ENCODE measurements at places on chromosomes 5 and 9.

DNA sequence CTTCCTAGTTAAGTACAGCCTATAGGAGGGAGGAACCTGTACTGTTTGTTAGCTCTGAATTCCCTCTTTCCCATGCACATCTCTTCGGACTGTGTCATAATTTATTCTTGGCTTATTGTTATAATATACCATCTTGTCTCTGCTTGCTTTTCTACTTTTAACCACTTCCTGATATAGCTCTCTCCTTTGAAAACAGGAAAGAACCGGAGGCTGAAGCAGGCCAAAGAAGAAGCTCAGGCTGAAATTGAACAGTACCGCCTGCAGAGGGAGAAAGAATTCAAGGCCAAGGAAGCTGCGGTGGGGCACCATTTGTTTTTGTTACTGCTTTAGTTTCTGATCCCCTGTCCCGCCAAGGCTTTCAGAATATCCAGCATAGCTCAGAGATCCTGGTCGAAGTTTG, 4.8 kb downstream of the ATP6V1G1 start:
- DNase-seq: no peak

DNA sequence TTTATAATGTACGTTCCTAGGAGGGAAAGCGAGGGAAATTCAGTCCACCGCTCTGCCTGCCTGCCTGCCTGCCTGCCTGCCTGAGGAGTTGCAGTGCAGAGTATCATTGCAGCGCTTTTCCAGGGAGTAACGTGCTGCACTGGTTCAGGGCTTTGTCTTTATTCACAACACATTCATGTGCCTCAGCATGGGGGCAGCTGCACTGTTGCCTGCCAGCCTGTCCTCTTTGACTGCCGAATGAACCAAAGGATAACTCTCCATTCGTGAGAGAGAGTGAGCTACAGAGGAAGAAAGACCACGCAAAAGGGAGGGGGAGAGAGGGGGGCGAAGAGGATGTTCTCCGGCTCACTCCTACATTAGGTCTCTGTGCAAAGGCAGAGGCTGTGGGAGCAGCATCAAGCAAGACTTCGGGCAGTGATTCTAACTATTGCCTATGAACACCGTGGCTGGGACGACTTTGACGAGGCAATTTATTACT, 791.2 kb downstream of the MAT2B start:
- DNase-seq: no peak

- DNase-seq: no peak
Measured at GRCh38 chr9:132672413-132672690, 2.1 kb downstream of the GTF3C4 start.

DNA sequence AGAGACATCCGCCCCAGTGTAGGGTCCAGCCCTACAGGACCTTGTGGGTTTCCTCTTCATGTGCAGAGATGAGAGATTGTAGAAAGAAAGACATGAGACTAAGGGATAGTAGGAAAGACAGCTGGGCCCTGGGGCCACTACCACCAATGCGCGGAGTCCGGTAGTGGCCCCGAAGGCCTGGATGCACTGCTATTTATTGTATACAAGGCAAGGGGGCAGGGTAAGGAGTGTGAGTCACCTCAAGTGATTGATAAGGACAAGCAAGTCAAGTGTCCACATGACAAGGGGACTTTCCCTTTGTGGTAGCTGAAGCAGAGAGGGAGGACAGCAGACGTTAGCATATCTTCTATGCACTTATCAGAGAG, 6.2 kb upstream of the TMEM141 start:
- DNase-seq: no peak

DNA sequence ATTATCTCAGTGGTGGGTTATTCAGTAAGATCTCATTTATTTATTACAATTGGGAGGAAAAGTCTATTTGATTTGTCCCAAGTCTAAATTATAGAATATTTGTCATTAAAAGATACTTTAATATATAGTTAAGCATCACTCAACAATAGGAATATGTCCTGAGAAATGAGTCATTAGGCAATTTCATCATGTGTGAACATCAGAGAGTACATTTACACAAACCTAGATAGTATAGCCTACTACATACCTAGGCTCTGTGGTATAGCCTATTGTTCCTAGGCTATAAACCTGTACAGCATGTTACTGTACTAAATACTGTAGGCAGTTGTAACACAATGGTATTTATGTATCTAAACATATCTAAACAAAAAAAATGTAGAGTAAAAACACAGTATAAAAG, 135.0 kb upstream of the RASA1 start:
- DNase-seq: no peak

GRCh38 chr5:160348080-160348479, 22.3 kb downstream of the C1QTNF2 start:
- no peak for DNase-seq

DNA sequence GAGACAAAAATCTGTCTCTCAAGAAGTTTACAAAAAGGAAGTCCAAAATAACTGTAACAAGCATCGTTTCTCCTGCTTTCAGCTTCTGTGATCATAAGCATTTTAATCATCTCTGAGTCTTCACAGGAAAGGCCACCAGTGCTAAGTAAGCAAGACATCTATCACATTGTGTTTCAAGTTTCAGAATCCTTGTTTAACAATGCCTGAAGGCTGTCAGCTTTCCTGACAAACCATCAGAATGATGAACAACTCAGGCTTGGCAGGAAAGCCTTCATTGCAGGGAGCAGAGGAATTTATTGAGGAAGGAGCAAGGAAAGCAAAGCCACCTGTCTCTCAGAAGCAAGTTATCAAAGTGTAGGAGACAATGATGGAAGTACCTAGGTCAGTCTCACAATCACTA, 143.5 kb upstream of the DAPK1 start:
- no peak for DNase-seq

DNA sequence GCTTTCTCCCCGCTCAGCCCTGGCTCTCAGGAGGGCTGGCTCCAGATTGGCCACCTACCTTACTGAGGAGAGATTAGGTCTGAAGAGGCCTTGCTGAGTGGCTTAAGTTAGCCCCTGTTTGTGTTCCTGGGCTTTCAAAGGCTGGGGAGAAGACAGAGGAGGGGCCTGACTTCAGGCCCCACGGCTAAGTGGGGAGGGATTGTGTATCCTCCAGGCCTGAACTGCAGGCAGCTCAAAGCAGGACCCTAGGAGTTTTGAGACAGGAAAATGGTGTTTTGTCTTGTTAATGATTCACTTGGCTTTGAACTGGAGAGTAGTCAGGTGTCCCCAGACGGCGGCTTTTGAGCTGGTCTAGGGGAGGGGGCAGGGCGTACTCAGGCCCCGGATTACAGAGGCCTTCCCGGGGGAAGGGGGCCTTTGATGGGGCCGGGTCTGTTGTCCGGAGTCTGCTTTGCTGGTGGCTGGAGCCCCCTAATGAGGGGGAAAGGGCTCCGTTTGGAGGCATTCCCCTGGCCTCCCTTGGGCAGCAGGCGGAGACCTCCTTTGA, 162.0 kb upstream of the SMIM23 start:
- no peak for DNase-seq

GRCh38 chr5:59798862-59799667, 94.5 kb downstream of the PDE4D start:
- DNase-seq: no peak

DNA sequence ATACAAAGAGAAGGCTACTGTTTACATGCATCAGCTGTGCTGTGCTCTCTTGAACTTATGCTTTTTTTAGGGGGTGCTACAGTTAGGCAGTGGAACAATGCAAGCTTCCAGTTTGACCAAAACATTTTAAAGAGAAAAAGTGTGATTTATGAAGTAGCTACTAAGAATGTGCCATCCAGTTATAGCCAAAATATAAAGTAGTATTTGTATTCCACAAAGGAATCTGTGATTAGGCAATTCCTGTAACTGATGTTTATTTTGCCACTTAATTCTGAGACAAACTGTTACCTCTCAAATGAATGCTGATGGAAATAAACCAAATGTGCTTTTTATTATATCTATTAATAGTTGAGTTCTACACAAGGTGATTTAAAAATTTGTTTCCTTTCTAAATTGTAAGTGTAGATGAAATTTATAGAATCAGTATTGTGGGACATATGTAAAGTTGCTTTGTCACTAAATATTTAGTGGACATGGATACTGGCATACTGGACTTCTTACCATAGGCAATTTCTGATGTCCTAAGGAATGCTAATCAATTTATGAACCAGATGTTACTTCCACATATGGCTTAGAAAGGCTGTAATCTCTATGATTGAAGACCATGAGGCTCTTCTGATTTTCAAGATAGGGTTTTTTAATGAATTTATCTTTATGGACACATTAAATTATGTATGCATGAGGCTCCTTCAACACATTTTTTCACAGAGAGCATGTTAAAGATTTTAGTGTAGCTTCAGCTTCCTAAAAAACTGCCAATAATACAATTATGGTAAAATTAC, 410.2 kb downstream of the PRR16 start:
- DNase-seq: no peak

GRCh38 chr5:109006129-109006528, 258.4 kb downstream of the FER start:
- DNase-seq: no peak

GRCh38 chr9:125295657-125296056, 34.0 kb downstream of the GAPVD1 start:
- DNase-seq: no peak

DNA sequence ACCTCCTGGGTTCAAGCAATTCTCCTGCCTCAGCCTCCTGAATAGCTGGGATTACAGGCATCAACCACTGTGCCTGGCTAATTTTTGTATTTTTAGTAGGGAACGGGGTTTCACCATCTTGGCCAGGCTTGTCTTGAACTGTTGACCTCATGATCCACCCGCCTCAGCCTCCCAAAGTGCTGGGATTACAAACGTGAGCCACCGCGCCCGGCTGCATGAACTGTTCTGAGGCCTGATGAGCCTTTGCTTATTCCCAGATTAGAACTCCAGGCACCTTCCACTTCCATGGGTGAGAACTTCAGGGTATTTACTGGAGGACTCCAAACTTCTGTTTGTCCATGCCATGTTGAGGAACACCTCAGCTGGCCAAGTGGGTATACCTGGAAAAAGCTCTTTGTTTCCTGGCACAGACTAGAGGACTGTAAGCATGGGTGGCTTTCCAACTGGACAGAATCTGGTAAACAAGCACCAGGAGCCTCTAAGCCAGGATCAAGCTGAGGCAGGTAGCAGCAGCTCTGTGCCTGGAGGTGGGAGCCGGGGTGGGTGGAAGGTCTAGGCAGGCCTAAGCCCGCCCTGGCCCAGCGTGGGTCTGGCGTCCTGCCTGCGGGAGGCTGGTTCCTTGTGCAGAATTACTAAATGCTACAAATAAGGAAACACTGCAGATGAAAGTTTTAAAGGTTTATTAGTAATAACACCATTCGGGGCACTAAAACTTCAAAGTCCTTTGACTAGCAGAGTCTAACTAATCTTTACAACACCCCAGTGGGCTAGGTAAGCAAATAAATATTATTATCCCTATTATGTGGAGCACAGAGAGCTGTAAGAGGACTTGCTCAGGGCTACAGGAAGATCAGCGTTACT, 78.4 kb downstream of the SEMA5A start:
- no peak for DNase-seq

GRCh38 chr5:10278658-10279279, 28.7 kb downstream of the CCT5 start:
- no peak for DNase-seq

DNA sequence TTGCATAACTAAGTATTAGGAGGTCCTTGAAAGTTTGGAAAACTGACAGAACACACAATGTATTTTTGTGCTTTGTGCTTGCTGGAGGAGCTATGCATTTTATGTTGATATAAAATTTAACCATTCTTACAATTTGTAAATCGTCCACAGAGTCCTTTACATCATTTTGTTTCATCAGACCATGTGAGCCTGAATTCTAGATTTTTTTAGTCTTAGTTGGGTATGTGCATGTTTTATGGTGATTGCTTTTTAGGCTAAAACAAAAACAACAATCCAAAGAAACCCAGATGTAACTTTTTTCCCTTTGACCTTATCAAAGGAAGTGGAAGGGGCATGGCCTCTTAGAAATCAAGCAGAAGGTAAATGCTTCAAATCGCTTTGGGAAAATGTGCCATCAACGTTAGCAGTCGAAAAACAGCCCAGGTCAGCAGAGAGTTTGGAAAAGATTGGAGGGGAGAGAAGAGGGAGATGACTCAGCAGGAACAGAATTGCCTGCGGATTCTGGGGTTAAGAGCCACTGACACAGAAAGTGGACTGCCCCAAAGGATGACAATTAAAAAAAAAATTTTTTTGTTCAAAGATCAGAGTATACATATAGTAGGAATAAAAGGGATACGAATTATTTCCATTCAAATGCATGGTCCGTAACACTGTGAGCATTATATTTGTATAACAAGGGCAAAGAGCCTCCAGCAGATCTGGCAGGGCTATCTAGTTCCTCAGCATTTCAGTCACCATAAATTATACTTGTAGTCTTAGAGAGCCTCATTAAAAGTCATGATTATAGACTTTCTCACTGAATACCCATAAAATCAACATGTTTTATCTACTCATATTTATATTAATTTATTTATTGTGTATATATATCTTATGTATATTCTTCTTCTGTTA, 253.5 kb upstream of the HAPLN1 start:
- DNase-seq: no peak

GRCh38 chr5:93280518-93280917, 300.5 kb downstream of the NR2F1-AS1 start:
- no peak for DNase-seq

DNA sequence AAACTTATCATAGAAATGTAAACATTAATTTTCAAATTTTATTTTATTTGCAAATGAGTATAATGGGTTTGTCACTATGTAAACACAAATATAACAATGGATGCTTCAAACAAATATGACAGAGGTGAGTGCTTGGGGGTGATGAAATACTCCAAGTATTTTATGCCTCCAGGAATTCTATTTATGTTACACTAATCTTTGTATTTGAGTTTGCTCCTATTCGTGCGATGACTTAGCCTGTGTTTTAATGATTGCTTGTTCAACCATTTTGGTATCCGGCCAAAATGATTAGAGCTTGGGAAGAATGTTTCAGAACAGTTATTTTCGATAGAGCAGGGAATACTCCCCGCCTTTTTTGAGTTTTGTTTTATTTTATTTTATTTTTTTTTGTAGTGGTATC, 5.0 kb downstream of the DMRT2 start:
- no peak for DNase-seq

- DNase-seq: no peak
Measured at GRCh38 chr5:54093081-54093492, 217.3 kb downstream of the ARL15 start.

DNA sequence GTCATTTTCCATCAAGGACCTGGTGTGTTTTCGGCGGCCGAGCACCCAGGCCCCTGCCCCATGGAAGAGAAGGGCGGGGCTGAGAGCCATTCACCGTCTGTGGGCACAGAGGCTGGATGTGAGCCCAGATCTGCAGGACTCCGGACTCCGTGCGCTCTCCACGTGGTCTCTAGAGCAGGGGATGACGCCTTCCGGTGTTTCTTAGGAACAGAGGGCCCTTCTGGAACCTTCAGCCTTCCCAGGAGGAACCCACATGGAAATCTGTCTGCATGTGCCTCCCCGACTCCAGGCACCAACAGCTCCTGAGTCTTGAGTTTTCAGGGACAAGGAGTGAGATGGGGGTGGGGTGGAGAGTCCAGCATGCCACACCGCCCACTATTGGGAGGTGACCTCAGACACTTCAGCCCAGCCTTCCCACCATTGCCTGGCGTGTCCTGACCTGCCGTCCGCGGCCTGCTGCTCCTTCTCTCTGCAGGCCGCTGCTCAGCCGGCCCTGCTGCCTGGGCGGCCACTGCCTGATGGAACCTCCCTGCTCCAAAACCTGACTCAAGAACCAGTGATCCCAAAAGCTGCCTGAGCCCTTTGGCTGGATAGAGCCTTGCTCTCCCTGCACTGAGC, 2.4 kb upstream of the RXRA start:
- DNase-seq: no peak

Data from NK-92 treated with Interleukin-12 subunit alpha and Interleukin-12 subunit beta, amount 100 ng/mL, for 24 hours (cell line).